Activated CD4-positive, alpha-beta T cell treated with anti-CD3 and anti-CD28 coated beads, Interleukin-2, Interleukin-6, amounts not matched to agents 100 ng/mL and 50 ng/mL, durations not matched to agents 16 hours and 8 hours (primary cell): ENCODE measurements at places on chromosomes 16 and 17.

GRCh38 chr17:27623614-27624013 lies 7.4 kb upstream of the LGALS9 start:
- DNase-seq: no peak

GRCh38 chr16:86854626-86855294 lies 276.4 kb downstream of the FOXL1 start:
- no peak for DNase-seq

GRCh38 chr17:1030684-1031532 lies 34.0 kb downstream of the TIMM22 start:
- no peak for DNase-seq

GRCh38 chr17:30238387-30239088 lies 3.0 kb upstream of the SLC6A4 start:
- DNase-seq: no peak

DNA sequence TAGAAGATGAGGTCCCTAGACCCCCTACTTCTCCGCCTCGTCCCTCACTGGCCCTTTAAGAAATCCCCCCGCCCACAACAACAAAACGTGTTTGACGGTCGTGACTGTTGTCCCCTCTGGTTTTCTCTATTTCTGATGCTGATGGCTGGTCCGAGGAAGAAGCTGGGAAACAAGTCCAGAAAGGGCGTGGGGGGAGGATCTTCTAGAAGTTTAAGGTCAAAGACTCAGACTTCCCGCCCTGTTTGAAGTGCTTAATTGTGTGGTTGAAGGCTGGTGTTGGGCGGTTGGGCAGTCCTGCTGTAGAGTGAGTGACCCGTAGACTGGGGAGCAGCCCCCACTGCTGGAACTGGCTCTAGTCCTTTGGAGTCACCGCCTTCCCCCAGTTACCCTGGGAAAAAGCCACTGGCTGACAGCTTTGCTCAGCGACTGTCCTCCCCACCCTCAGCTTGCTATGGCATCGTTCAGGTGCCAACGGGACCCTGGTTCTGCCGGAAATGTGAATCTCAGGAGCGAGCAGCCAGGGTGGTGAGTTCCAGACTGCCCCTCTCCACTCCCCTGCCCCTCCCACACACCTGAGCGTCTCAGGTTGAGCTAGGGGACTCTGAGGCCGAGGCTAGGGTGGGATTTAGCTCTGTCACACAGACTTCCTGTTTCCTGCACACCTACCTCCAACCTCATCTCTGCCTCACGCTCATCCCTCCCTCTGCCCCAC lies 1.6 kb downstream of the MLLT6 start:
- DNase-seq: peak; percentile 35

GRCh38 chr17:17108451-17109049 lies 66.3 kb downstream of the MPRIP start:
- no peak for DNase-seq
